NCI-H748 treated with DMSO at 0.1 percent for 48 hours (cell line): ENCODE measurements at places on chromosomes 1 and 21.

GRCh38 chr21:17828223-17828622, 9.1 kb upstream of the C21orf91 start:
- DNase-seq: no peak

GRCh38 chr1:221669441-221669840, 72.4 kb downstream of the DUSP10 start:
- peak; percentile 20 for DNase-seq

DNA sequence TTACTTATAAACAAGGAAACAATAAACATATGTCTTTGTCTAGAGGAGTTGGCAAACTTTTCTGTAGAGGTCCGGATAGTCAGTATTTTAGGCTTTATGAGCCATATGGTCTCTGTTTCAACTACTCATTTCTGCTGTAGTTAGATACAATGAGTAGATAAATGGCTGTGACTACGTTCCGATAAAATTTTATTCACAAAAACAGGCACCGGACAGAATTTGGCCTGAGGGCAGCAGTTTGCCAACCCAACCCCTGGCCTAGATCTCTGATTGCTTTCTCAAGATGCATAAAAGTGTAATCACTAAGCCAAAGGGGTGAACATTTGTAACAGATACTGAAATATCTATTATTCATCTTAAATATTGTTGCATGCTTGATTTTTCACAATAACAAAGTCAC, 123.1 kb upstream of the ESRRG start:
- no peak for DNase-seq

- no peak for DNase-seq
Measured at GRCh38 chr1:54640863-54641836, at the start of gene MROH7. Gene MROH7 (plus strand): TSS chr1:54641786. CDS start chr1:54652927, 11,141 bp downstream.

GRCh38 chr1:13585612-13585991, 2.0 kb downstream of the PDPN start:
- DNase-seq: no peak

DNA sequence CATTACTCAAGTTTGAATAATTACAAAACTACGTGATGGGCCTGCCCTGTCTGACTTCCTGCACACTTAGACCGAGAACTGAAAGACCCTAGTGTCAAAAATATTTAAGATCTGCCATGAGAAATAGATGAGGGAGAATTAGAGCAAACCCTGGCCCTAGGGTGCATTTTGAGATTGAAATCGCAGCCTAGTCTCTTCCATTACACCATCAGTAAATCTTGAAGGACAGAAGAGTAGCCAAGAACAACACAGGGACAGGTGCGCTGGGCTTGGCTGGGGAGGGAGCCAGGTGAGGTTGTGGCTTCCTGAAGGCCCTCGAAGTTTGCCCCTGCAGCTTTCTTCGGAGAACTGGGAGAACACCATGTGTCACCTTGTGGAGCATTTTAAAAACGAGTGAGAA, 36.7 kb upstream of the KIF26B start:
- DNase-seq: no peak

GRCh38 chr1:201877877-201878401, 10.8 kb upstream of the SHISA4 start:
- DNase-seq: no peak

DNA sequence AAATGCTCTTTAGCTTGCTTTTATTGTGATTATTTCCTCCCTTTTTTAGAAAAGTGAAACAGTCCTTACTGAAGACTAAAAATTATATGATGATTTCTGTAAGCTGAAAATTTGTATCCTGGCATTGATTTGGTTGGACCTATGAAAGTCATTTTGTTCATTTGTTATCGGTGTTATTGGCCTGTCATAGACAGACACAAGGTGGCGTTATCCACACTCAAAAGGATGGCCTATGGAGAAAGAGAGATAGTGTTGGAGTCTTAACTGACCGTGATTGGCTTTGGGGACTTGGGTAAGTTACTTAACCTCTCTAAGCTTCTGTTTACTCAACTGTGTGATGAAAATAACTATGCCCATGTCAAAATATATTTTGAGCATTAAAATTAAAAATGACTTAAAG, 203.6 kb upstream of the CHODL start:
- peak; percentile 78 for DNase-seq

DNA sequence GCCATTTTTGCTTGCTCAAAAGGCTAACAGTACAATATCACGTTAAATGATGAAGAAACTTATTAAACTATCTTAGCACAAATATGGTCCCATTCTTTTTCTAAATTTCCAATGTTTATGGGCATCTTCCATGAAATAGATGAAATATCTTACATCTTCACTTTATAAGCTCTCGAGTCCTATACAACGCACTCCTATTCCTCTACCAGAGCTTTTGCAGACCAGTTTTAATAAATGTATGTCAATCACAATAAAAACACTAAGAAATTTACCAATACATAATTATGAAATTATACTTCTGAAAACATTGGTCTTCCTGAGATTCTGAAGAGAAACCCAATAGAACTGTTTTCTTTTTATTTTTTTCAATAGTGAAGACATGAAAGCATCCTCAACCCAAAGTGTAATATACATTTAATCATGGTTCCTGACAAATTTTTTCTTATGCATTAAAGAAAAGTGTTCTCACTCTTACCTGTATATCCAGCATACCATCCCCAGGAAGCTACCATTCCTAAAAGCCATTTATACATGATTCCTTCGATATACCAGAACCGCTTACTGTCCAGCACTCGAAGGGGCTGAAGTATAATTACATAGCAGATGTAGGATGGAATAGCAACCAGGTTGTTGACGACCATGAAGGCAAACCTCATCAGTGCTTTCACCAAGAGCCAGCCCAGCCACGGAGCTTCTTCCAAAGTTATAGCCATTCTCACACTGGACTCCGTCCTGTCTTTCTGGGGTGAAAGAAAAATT, 1.8 kb downstream of the LPGAT1 start:
- peak; percentile 14 for DNase-seq

GRCh38 chr1:55524006-55524405, 308.8 kb upstream of the USP24 start:
- no peak for DNase-seq

- no peak for DNase-seq
Measured at GRCh38 chr1:237705462-237705861, 185.3 kb downstream of the ZP4 start.

- no peak for DNase-seq
Measured at GRCh38 chr1:34019741-34020552, 145.1 kb downstream of the CSMD2 start.

DNA sequence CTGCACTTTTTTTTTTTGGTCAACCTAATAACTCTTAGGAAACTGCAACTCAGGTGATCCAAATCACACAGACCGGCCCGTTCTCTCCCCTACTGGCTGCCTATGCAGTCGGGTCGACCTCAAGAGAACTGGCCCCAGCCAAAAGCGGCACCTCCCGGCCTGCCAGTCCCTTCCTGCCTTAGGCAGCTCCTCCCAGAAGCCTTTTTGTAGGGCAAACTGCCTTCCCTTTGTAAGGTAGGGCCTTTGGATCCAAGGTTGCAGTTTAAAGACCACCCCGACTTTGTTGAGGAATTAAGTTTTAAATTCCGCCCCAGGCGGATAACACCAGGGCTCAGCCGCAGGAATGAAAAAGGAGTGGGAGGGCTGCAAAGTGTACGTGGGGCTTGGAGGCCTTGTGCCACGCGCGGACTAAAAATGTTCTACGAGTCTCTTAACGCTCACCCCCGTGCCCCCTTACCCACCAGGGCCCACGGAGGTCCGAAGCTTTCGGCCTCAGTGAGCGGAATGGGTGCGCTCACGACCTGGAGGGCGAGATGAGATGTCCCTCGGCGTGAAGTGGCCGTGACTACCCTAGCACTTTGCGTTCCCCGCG, 642 bp upstream of the ST3GAL3 start:
- DNase-seq: peak; percentile 84

DNA sequence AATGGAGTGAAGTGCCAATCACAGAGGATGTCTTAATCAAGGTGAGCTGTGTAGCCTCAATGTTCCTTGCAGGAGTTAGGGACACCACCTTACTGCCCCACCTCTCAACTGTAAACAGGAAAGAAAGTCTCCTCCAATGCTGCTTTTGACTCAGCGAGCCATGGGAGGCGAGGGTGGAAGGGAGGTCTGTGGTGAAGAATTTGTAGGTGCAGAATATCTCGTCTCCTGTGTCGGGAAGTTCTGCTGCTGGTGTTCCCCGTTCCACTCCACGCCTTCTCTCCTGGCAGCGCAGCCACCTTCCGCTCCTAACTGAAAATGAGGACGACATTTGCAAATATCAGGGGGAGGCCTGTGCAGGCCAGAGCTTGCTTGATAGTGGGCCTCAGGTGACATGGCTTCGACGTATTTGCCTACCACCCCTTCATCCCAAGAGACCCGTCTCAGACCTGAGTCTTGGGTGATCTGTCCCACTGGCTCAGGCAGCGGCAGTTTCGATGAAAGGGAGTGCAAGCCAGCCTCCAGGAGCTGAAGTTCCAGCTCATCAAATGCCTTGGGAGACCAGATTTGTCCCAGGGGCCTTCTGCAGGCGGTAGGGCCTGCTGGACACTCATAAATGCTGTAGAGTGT, 368.3 kb upstream of the C1orf174 start:
- DNase-seq: no peak

DNA sequence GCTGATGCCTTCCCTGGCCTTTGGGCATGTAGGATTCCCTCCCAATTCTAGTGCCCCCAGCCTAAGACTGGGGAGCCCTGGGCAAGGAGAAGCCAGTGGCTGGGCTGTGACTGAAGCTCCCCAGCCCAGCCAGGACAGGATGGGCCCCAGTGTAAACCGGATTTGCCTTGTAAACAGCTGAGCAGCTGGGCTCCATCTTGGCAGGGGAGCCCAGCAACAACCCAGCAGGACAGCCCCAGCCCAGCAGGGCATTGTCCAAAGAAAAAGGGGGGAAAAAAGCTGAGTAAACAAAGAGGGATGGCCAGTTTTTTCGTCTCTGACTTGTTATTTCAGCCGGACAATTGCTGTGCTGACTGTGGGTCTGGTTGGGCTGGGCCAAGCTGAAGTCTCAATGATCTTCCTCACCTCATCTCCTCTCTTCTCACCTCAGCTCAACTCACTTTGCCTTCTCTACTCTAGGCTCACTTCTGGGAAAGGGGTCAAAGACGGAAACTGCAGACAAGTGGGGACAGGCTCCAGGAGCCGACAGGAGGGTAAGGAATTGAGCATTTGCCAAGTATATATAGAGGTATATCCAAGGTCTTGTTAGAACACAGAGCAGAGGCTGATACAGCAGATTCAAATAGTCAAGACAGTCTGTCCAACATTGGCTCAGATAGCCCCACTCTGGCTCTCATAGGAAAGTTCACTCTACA, 97.7 kb downstream of the TMEM53 start:
- DNase-seq: no peak

DNA sequence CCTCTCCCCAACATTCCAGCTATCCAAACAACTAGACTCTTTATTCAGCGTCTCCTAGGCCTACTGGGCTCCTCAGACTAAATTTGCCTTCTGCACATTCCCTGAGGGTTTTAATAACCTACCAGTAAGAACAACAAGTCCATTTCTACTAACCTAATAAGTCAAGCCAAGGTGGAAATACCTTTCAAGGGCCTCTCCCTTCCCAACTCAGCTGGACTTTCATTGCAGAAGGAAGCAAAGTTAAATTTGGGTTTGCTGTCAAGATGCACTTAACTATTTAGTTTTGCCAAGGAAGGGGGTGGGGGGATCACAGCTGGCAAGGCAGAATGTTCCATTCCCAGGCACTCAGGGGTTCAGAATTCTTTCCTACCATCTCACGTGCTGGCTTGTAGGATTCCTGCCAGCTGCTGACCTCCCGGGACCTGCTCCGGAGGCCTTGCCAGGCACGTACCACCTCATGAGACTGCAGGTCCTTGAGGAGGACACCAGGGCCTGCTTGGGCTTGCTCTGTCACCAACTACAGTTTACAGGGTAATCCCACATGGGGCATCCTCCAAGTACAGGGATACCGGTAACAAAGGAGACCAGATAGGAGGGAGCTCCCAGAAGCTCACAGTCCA, 29.8 kb downstream of the SLC30A1 start:
- no peak for DNase-seq

GRCh38 chr21:33940881-33941245, 25.3 kb upstream of the ATP5PO start:
- DNase-seq: no peak

DNA sequence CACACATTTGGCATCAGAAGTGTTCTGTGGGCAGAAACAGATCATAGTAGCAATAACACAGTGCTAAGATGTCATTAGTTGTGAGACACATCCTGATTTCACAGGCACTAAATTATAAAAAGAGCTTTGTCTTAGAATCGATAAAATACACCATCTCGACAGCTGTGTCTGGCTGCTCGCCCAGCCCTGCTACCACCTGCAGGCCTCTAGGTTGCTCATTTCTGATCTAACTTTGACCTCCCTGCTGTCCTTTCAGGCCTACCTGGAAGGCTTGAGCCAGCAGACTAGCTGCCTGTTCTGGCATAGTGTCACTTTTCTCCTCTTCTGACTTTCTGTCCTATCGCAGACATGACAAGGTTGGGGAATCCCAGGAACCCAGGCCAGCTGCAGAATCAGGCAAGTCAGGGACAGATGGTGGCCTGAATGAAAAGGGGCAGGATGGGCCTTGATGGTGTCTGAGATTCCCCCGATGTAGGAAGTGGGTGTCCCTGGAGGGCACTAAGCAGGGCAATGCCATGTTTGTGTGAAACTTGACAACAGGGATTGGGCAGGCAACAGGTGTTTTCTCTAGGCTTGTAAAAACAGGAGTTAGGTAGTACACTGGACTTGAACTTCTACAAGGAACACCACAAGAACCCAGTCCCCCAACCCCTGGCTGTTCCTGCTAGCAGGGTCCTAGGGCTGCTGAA, 66.6 kb upstream of the RHOU start:
- DNase-seq: no peak

DNA sequence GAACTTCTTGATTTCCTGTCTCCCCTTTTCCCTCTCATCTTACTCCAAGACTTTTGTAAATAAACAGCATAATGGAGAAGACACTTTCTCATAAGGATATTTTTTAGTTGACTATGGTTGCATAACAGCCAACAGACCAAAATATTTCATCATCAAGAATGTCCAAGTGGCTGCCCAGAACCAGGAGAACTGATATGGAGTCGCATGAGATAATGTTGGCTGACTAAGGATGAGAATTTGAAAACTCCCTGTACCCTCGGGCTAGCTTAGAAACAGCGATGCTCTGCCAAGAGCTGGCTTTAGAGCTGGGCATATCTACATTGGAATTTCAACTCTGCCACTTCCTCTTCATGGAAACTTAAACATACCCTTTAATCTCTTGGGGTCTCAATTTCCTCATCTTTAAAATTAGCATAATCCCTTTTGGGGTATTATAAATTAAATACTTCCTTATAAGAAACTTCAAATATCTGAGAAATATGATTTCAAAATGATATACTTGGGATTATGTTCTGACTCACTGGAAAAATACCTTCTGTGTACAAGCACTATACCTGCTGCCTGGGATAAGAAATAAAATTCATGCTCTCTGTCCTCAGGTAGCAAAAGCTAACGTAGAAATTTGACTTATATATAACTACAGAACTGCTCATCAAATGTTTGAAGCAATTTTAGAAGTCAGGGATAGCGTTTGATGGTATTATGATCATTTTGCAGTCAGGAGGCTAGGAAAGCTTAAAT, 777.3 kb downstream of the LTN1 start:
- no peak for DNase-seq
